NCI-H748 treated with DMSO at 0.1 percent for 48 hours (cell line): ENCODE measurements at places on chromosomes 4 and X.

DNA sequence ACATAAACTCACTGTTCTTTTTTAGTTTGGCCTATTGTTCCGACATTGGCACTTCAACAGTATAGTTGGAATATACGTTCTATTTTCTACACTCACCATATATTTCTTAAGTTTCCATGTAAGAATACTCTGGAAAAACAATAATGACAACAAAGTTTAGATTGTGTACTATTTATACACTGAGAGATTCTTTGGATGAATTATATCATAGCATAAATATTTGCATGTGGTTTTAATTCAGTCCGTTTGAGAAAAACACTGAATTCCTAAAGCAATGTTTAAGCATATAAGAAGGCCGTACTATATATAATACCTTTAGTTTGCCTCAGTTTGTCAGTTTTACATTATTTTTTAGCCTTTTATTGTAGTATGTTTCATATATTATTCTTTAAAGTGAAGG lies 82.4 kb downstream of the RAP1GDS1 start:
- no peak for DNase-seq

- no peak for DNase-seq
These were observed 372.7 kb downstream of the INPP4B start for GRCh38 chr4:142473218-142473959.

GRCh38 chr4:120722655-120723054 lies 199.9 kb downstream of the PRDM5 start:
- DNase-seq = no peak

DNA sequence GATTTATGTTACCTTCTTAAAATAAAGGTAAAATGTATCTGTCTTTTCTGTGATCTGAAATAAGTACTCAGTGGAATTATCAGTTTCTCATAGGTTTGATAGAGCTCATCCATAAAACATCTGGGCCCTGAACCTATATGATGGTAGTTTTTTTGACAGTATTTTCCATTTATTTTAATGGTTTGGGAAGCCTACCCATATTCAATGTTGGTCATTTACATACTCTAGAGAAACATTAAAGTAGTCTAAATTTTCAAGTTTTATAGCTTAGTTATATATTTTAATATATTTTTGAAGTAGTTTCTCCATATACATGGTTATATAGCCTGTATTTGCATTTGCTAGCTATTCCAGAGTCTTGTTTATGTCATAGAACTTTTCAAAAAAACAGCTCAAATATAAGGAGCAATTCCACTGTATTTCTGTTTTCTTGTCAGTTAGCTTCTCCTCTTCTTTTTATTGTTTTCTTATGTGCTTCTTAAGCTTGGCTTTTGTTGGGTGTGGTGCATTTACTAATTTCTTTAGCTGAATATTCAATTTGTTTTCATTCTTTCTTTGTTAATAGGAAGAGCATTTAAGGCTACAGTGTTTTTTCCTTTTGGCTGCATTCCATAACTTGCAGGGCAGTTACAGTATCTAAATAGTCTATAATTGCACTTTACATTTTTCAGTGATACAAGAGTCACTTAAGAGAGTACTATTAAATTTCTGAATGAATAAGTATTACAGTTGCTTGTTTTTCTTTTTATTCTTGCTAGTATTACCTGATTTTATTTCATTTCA lies 181.4 kb downstream of the DKK2 start:
- DNase-seq = no peak

DNA sequence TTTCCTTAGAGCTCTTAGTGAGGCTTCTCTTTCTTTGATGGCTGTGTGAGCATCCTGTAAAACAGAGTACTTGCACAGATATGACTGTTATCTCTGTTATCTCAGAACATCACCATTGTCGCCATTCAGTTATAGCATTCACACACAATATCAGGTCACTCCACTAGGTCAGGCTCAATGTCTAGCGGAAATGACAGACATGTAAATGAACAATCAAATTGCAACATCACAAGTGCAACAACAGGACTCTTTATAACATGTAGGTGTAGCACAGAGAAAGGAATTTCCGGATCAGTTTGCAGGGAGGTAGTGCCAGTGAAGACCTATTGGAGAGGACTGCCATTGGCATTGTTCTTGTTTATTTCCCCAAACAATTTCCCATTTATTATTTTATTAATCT lies 43.2 kb upstream of the IGSF1 start:
- DNase-seq = no peak

GRCh38 chr4:153963216-153963615 lies 174.3 kb upstream of the SFRP2 start:
- DNase-seq = no peak

DNA sequence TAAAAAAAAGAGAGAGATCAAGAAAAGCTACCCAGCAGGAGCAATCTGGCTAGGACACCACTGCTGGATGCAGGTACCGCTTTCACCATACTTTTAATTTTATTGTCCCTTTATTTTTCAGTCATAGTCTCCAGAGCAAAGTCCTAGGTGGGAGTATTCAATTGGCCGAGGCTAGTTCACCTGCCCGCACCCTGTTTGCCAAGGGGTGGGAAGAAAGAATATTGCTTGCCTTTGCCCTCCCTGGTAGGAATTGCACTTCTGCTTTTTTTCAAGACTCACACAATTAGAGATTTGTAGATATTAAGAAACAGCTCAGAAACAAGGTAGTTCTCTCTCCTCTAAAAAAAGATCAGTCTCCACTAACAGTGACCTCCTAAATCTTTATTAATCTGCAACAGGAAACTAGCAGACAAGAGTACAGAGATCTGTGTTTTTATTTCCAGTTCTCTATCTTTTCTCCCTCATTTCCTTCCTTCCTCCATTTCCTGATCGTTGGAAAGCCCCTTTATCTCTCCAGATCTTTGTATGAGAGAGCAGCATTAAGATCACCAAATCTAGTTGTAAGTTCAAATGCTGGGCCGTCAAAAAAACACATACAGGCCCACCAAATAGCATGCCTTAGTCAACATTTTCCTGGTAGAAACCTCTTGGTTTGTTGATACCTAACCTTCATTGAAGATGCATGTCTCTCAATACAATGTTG lies 9.4 kb upstream of the RPGR start:
- no peak for DNase-seq
